WTC11 (cell line): ENCODE measurements at places on chromosomes 4 and X.

DNA sequence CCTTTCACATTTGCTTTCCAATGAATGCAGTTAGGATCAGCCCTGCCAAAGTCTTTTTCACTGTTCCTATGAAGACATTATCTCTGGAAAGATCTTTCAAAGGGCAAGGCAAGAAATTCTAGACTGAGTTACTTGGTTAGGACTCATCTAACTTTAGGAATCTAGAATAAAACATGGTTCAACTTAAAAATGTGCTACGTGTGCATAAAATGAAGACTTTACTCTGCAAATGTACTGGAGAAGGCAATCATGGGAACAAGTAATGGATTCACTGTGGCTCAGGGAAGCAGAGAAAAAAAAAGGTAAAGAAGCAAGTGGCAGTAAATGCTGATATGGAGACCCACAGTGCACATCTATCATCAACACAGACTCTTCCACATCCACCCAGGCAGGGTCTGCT, 297.4 kb downstream of the HNRNPD start:
- no peak overlapping the region for H3K4me3 ChIP-seq
- DNase-seq = no peak
- no peaks in the 10 kb centered on the region; the same call in 1 of the 2 replicates for H3K36me3 ChIP-seq
- H3K4me1 ChIP-seq = peaks cover 14% of the 10 kb centered on the region
- no peak overlapping the region for H3K27ac ChIP-seq

- H3K4me1 ChIP-seq = peaks cover 13% of the 10 kb centered on the region
- peak; percentile 22 for DNase-seq
- H3K27me3 ChIP-seq = peaks cover 4% of the 10 kb centered on the region; the same call in 1 of the 2 replicates
- peak within 1 kb of the TSS; percentile 76 for H3K4me3 ChIP-seq
- no peak within 1 kb of the TSS for H3K27ac ChIP-seq
Observed at GRCh38 chrX:153598541-153599191, at the start of gene CCNQ. TSS of gene CCNQ (minus strand) at chrX:153599139. CDS start at chrX:153599073, 66 bp downstream.

DNA sequence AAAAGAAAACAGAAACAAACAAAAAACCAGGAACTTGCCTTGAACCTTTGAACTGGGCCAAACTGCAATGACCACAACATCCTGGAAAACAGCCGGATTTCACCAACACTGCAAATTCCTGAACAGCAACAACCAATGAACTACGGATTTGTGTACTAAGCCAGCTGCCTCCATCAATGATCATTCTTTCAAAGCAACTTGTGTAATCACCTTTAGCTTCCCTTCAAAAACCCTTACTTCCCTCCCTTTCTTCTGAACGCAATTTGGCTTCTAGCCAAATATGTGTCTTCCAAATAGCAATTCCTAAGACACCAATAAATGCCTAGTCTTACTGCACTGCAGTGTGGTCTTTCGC, 98.5 kb upstream of the FAM47C start:
- no peak overlapping the region for H3K27ac ChIP-seq
- peaks cover 11% of the 10 kb centered on the region for H3K36me3 ChIP-seq
- H3K4me1 ChIP-seq = no peaks in the 10 kb centered on the region

- peaks cover 30% of the 10 kb centered on the region for H3K27me3 ChIP-seq
- no peaks in the 10 kb centered on the region for H3K4me1 ChIP-seq
- no peaks in the 10 kb centered on the region for H3K36me3 ChIP-seq
- DNase-seq = no peak
- H3K27ac ChIP-seq = no peak overlapping the region
- peak overlapping the region; percentile 75 for H3K4me3 ChIP-seq
Observed at GRCh38 chr4:88697141-88697540, 488 bp downstream of the NAP1L5 start.

GRCh38 chr4:87844452-87844851, 11.7 kb downstream of the MEPE start:
- no peak overlapping the region for H3K27ac ChIP-seq
- no peak overlapping the region for H3K4me3 ChIP-seq
- H3K36me3 ChIP-seq = no peaks in the 10 kb centered on the region
- no peak for DNase-seq
- peaks cover 10% of the 10 kb centered on the region for H3K4me1 ChIP-seq

- no peak overlapping the region for H3K4me3 ChIP-seq
- H3K27me3 ChIP-seq = peaks cover 34% of the 10 kb centered on the region
- H3K36me3 ChIP-seq = no peaks in the 10 kb centered on the region
- no peak overlapping the region for H3K27ac ChIP-seq
- H3K4me1 ChIP-seq = peaks cover 37% of the 10 kb centered on the region
- DNase-seq = no peak
Observed at GRCh38 chrX:77426811-77427210, 20.4 kb upstream of the FGF16 start.

DNA sequence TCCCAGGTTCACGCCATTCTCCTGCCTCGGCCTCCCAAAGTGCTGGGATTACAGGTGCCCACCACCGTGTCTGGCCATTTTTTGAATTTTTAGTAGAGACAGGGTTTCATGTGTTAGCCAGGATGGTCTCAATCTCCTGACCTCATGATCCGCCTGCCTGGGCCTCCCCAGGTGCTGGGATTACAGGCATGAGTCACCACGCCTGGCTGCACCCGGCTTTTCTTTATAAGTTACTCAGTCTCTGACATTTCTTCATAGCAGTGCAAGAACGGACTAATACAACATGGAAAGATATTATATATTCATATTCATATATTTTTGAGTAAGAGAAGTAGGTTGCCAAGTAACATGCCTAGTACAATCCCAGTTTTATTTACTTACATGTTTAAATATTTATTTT, 22.9 kb downstream of the SHROOM3 start:
- no peak for DNase-seq
- peaks cover 15% of the 10 kb centered on the region for H3K36me3 ChIP-seq
- H3K27me3 ChIP-seq = no peaks in the 10 kb centered on the region
- no peak overlapping the region for H3K4me3 ChIP-seq

- H3K27ac ChIP-seq = 0 out of 2 replicates have a peak within 1 kb of the TSS, but pooled peaks have one; percentile 9
- H3K4me3 ChIP-seq = peak within 1 kb of the TSS; percentile 93
- H3K36me3 ChIP-seq = no peaks in the 10 kb centered on the region
- H3K27me3 ChIP-seq = peaks cover 75% of the 10 kb centered on the region
- peaks cover 25% of the 10 kb centered on the region for H3K4me1 ChIP-seq
Observed at GRCh38 chr4:57109847-57110639, at the start of gene IGFBP7. TSS of gene IGFBP7 (minus strand) at chr4:57110385. CDS start at chr4:57110351, 34 bp downstream.

DNA sequence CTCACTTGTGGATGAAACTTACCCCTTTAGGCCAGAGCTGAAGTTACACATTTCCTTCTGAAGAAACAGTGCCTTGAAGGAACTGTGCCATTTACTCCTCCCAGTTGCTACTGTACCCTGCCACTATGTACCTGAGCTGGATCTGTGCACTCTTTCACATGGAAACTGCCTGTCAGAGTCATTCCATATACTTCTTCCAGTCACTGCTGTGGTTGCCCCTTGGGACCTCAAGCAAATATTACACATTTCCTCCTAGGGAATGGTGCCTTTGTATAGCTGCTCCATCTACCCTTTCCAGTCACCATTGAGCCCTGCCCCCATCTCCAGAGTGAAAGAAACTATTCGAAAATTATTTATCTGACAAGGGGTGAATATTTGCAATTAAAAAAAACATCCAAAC, 1328.3 kb downstream of the TECRL start:
- peaks cover 22% of the 10 kb centered on the region for H3K36me3 ChIP-seq
- H3K27me3 ChIP-seq = peaks cover 2% of the 10 kb centered on the region; the same call in 1 of the 2 replicates
- no peak for DNase-seq
- peaks cover 9% of the 10 kb centered on the region; the same call in 1 of the 2 replicates for H3K4me1 ChIP-seq

- H3K4me1 ChIP-seq = peaks cover 7% of the 10 kb centered on the region; the same call in 1 of the 2 replicates
- H3K27ac ChIP-seq = no peak overlapping the region
- H3K36me3 ChIP-seq = no peaks in the 10 kb centered on the region
- H3K27me3 ChIP-seq = no peaks in the 10 kb centered on the region
Observed at GRCh38 chrX:136906921-136907510, 26.5 kb upstream of the RBMX start.

GRCh38 chr4:89069481-89069880, 12.5 kb upstream of the FAM13A start:
- peaks cover 15% of the 10 kb centered on the region for H3K36me3 ChIP-seq
- no peak overlapping the region for H3K27ac ChIP-seq
- no peaks in the 10 kb centered on the region for H3K4me1 ChIP-seq
- peaks cover 2% of the 10 kb centered on the region; the same call in 1 of the 2 replicates for H3K27me3 ChIP-seq
- H3K4me3 ChIP-seq = no peak overlapping the region
- no peak for DNase-seq

DNA sequence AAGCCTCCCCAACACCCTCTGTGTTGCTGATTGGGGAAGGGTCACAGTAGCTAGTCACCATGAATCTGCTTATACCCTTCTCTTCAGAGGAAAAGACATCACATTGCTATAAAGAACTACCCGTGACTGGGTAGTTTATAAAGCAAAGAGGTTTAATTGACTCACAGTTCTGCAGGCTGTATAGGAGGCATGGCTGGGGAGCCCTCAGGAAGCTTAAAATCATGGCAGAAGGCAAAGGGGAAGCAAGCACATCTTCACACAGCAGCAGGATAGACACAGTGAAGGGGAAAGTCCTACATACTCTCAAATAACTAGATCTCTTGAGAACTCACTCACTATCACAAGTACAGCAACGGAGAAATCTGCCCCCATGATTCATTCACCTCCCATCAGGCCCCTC, 229.4 kb upstream of the FTHL17 start:
- no peaks in the 10 kb centered on the region for H3K36me3 ChIP-seq
- no peak overlapping the region for H3K4me3 ChIP-seq
- H3K27me3 ChIP-seq = no peaks in the 10 kb centered on the region; the same call in 1 of the 2 replicates
- no peak overlapping the region for H3K27ac ChIP-seq
- peaks cover 27% of the 10 kb centered on the region for H3K4me1 ChIP-seq

DNA sequence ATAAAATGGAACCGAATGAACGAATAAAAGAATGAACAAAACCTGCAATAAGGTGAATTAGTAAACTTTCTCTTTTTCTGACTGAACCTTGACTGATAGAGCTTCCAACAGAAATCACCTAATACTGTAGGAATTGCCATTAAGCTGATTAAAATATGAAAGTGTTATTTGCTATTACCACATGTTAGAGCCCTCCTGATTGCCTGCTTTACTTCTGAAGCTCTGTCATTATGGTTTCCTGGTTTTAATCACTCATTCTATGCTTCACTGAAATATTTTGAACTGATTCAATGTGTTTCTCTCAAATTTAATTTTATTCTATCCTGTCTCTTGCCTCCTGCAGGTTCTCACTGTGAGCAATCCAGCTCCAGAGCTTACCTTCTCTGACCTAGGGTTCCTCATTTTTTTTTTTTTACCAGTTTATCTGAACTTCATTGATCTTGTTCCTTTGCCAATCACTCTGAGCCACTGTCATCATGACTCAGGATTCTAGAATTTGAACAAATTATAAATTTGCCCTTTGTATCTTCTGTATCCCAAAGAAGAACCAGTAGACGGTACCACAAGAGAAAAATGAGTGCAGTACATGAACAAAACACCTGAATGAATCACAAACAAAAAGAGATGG, 48.1 kb upstream of the UGT2B15 start:
- no peak overlapping the region for H3K27ac ChIP-seq
- H3K4me3 ChIP-seq = no peak overlapping the region

GRCh38 chr4:138953961-138954371, 61.6 kb upstream of the NOCT start:
- H3K27me3 ChIP-seq = no peaks in the 10 kb centered on the region
- peaks cover 2% of the 10 kb centered on the region for H3K4me1 ChIP-seq
- H3K36me3 ChIP-seq = no peaks in the 10 kb centered on the region
- DNase-seq = no peak
- no peak overlapping the region for H3K4me3 ChIP-seq

GRCh38 chr4:20305976-20306375, 54.3 kb downstream of the SLIT2 start:
- no peaks in the 10 kb centered on the region for H3K27me3 ChIP-seq
- DNase-seq = no peak
- no peak overlapping the region for H3K4me3 ChIP-seq
- H3K4me1 ChIP-seq = peaks cover 4% of the 10 kb centered on the region
- no peaks in the 10 kb centered on the region for H3K36me3 ChIP-seq
- H3K27ac ChIP-seq = no peak overlapping the region

GRCh38 chr4:37381040-37381668, 136.6 kb downstream of the NWD2 start:
- H3K36me3 ChIP-seq = no peaks in the 10 kb centered on the region
- peaks cover 7% of the 10 kb centered on the region for H3K4me1 ChIP-seq
- no peaks in the 10 kb centered on the region; the same call in 1 of the 2 replicates for H3K27me3 ChIP-seq
- H3K4me3 ChIP-seq = no peak overlapping the region
- peak; percentile 14 for DNase-seq
- no peak overlapping the region for H3K27ac ChIP-seq

DNA sequence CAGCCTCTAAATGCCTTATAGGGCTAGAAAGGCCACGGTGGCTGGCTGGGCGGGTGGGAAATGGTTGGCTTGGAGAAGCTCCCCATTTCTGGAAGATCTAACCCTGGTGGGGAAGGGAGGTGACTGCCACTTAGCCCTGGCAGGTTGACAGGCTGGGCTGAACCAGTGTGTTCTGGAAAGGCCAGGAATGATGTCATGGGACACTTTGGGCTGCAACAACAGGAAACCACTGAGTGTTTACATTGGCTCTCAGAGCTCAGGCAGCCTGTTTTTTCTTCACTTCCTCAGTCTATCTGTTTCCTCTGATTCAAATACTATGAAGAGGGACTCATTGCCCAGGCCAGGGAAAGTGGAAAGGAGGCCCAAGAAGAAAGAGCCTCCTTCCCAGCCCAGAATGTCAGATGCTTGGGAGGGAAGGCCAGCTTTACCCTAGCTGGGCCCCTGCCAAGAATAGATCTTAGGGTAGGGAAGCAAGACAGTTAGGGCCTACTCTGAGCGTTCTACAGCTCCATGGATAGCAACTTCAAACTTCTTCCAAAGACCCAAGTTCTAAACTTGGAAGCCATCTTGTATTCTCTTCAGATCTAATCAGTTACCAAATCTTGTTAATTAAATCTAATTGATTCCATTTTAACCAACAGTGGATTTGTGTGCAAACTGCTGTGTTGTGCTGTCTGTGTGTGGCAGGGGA, 65.8 kb upstream of the MSN start:
- H3K27me3 ChIP-seq = peaks cover 11% of the 10 kb centered on the region
- DNase-seq = no peak
- no peak overlapping the region for H3K4me3 ChIP-seq
- no peak overlapping the region for H3K27ac ChIP-seq
- no peaks in the 10 kb centered on the region for H3K36me3 ChIP-seq

GRCh38 chr4:2059046-2059725, at the start of gene NAT8L:
TSS of gene NAT8L (plus strand) at chr4:2059327. CDS start at chr4:2059512, 185 bp downstream.
- no peak within 1 kb of the TSS for H3K27ac ChIP-seq
- DNase-seq = peak; percentile 62
- peak within 1 kb of the TSS; percentile 55 for H3K4me3 ChIP-seq
- no peaks in the 10 kb centered on the region for H3K36me3 ChIP-seq
